ENCODE measurements at places on chromosomes 1 and 21. TPM values are rescaled to one million over a fixed set of nuclear protein-coding genes. Genes with fewer than 3 reads are reported as not detected.

Gene SLC22A15
- total RNA-seq, result 0.08 TPM

DNA sequence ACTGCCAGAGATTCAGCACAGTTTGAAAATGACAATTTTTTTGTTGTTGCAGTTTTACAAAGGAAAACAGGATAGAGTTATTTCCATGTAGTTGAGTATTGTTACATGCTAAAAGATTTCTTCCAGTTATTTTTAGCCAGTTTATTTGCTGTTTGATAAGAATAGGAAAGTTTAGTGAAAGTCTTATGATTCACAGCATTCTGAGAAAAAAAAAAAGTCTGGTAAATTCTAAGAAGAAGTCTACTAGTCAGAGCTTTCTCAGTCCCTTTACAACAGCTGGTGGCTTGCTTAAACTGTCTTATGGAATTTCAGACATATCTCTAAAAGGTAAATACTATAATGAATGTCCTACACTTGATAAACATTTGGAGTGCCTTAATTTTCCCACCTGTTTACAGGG lies 341.7 kb downstream of the DSCAM start:
- DNase-seq, result no peak
- H3K4me1 ChIP-seq, result no peaks in the 10 kb centered on the region

GRCh38 chr1:185594786-185595410 lies 139.3 kb upstream of the HMCN1 start:
- H3K36me3 ChIP-seq, result no peaks in the 10 kb centered on the region
- no peak overlapping the region for H3K4me3 ChIP-seq
- H3K27me3 ChIP-seq, result no peaks in the 10 kb centered on the region
- no peaks in the 10 kb centered on the region for H3K4me1 ChIP-seq

DNA sequence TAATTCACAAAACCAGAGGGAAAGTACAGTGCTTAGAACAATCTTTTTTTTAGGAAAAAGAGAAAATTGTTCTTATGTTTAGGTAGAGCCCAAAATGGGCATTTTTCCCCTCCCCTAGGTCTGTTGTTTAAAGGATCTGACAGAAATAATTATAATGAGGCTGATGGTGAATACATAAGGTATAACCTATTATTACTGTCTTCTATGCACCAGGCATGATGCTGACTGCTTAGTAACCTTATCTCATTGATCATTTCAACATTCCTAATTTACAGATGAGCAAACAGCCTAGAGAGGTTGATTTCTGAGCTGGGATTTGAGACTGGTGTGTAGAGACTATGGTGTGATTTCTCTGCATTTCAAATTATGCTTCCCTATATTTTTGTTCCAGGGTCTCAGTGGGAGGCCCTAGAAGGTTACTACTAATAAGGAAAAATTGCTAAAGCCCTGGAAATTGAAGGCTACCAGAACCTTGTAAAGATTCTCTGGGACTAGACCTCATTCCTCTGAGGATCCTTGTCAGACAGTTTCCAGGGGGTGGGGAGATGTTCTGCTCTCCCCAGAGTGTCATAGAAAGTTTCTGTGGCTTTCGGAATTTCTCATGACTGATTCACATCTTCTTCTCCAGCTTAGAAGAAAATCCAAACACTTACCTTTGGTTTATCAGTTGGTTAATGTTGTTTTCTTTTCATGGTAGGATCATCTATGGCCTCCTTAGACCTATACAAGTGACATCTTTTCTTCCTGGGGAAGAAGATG lies 44.9 kb downstream of the ROR1 start:
- no peak overlapping the region for H3K4me3 ChIP-seq
- no peaks in the 10 kb centered on the region for H3K36me3 ChIP-seq
- no peaks in the 10 kb centered on the region for H3K4me1 ChIP-seq
- no peak overlapping the region for H3K27ac ChIP-seq
- no peak for DNase-seq
- no peaks in the 10 kb centered on the region for H3K27me3 ChIP-seq

Gene FAM177B
- not detected for total RNA-seq

GRCh38 chr1:63601912-63602311 lies 8.7 kb downstream of the PGM1 start:
- H3K27me3 ChIP-seq, result no peaks in the 10 kb centered on the region
- H3K4me1 ChIP-seq, result no peaks in the 10 kb centered on the region
- no peak for DNase-seq
- no peak overlapping the region for H3K4me3 ChIP-seq
- no peaks in the 10 kb centered on the region for H3K36me3 ChIP-seq
- H3K27ac ChIP-seq, result no peak overlapping the region

DNA sequence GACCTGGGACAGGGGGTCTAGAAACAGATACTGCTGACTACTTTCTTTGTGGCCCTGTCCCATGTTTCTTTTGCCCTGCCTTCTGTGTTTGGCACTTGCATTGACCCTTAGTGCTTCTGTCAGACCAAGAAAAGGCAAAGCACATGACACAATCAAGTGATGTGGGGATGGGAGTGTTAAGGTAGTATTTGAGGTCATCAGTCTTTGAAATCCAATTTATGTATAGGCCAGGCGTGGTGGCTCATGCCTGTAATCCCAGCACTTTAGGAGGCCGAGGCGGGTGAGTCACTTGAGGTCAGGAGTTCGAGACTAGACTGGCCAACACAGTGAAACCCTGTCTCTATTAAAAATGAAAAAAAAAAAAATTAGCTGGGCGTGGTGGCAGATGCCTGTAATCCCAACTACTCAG lies 26.0 kb downstream of the SERBP1 start:
- H3K27ac ChIP-seq, result no peak overlapping the region
- no peaks in the 10 kb centered on the region for H3K4me1 ChIP-seq
- no peaks in the 10 kb centered on the region for H3K27me3 ChIP-seq
- no peak overlapping the region for H3K4me3 ChIP-seq
- H3K36me3 ChIP-seq, result peaks cover 2% of the 10 kb centered on the region

GRCh38 chr1:226661271-226661670 lies 77.8 kb downstream of the ITPKB start:
- peaks cover 5% of the 10 kb centered on the region for H3K36me3 ChIP-seq
- H3K4me3 ChIP-seq, result no peak overlapping the region
- DNase-seq, result no peak

DNA sequence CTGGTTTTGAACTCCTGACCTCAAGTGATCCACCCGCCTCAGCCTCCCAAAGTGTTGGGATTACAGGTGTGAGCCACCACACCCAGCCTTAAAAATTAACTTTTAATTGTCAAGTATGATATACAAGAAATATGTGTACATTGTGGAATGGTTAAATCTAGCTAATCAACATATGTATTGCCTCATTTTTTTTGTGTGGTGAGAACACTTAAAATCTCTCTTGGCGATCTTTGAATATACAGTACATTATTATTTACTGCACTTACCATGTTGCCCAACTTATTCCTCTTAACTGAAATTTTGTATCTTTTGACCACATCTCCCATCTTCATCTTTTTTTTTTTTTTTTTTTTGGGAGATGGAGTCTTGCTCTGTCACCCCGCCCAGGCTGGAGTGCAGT lies 23.3 kb downstream of the THRAP3 start:
- no peak for DNase-seq
- H3K4me3 ChIP-seq, result no peak overlapping the region
- H3K27me3 ChIP-seq, result no peaks in the 10 kb centered on the region

GRCh38 chr21:29117372-29117955 lies 13.0 kb upstream of the MAP3K7CL start:
- peaks cover 19% of the 10 kb centered on the region for H3K4me1 ChIP-seq
- H3K27ac ChIP-seq, result 0 out of 2 replicates have a peak overlapping the region, but pooled peaks have one; percentile 3
- H3K27me3 ChIP-seq, result no peaks in the 10 kb centered on the region
- peak; percentile 48 for DNase-seq
- H3K4me3 ChIP-seq, result peak overlapping the region; percentile 14

GRCh38 chr1:85569122-85569521 lies 11.4 kb upstream of the CCN1 start:
- H3K4me1 ChIP-seq, result no peaks in the 10 kb centered on the region
- no peak overlapping the region for H3K4me3 ChIP-seq
- no peaks in the 10 kb centered on the region for H3K27me3 ChIP-seq

- H3K27ac ChIP-seq, result no peak overlapping the region
- H3K36me3 ChIP-seq, result no peaks in the 10 kb centered on the region
- H3K27me3 ChIP-seq, result no peaks in the 10 kb centered on the region
- no peak for DNase-seq
These were observed 4.5 kb upstream of the TOR3A start for GRCh38 chr1:179077396-179077795.

GRCh38 chr1:30286988-30287839 lies 436.2 kb downstream of the MATN1 start:
- no peaks in the 10 kb centered on the region for H3K27me3 ChIP-seq
- H3K4me3 ChIP-seq, result no peak overlapping the region
- H3K36me3 ChIP-seq, result no peaks in the 10 kb centered on the region
- DNase-seq, result no peak
- H3K27ac ChIP-seq, result no peak overlapping the region
